ENCODE measurements at places on chromosomes 1 and 21.

GRCh38 chr1:22431965-22432364, 19.7 kb upstream of the ZBTB40 start:
- DNase-seq = no peak

DNA sequence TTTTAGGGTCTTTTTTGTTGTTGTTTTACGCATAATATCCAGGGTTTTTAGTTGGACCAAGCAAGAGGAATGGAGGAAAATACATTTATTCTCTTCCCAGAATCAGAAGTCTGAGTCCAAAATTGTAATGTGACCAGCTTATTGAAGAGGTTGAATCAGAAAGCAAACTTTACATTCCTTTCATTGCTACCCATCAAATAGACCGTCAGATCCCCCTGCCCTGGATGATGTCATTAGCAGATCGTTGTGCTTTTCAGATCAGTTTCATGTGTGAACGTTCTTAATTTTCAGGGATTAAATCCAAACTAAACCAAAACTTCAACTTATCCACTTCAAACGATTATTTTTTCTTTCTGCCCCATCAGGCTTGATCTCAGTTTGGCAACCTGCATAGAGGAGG, 85.7 kb upstream of the NGF start:
- no peak for DNase-seq

GRCh38 chr1:244460197-244460596, 876 bp upstream of the CATSPERE start:
- DNase-seq = peak; percentile 68

DNA sequence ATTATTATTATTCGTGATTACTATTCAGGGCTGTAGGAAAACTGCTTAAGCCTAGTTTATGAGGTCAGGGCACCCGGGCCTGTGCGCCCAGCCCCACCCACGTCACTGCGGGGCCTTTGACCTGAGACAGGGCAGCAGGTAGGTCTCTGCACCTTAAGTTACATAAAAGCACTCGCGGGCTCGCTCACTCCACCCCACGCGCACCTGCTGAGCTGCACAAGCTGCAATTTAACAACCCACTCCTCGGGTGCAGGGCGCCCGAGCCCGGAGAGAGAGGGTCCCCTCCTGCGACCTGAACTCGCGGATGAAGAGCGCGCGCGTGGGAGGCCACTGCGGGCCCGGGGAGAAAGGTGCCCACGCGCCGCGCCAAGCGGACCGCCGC, 477 bp downstream of the ICMT start:
- DNase-seq = no peak

- DNase-seq = peak; percentile 79
These were observed 78.9 kb upstream of the RAB4A start for GRCh38 chr1:229192031-229192430.

- no peak for DNase-seq
These were observed 23.2 kb upstream of the PPP1R8 start for GRCh38 chr1:27807385-27807784.

DNA sequence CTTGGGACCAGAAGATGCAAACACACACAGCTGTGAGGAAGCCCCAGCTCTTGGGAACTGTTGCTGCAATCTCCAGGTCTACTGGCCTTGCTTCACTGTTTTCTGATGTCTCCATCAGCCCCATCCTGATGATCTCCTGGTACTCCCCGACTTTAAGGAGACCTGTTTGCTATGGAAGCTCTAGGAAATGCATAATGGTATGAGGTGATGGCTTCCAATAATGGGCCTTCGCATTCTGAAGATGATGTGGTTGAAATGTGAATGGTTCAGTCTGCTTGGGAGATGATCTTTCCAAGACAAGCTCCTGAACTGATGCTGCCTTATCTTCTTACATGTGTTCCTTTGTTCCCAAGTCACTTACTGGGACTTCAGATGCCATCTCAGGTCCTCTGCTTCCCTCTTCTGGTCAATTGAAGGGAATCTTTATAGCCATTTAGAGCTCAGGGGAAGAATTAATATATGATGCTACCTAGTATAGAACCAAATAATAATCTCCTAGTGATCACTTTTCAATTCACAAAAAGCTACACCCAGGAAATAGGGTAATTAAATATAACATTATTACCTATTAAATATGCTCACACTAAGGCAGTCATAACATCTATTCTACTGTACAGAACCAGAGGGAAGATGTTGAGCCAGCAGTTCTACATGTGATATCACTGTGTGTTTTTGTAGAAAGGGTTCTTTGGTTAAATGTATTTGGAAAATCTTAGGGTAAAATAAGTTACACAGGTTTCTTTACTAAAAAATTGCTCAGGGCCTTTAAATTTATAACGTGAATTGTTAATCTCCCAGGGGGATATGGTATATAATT, 73.9 kb upstream of the VTCN1 start:
- peak; percentile 76 for DNase-seq

DNA sequence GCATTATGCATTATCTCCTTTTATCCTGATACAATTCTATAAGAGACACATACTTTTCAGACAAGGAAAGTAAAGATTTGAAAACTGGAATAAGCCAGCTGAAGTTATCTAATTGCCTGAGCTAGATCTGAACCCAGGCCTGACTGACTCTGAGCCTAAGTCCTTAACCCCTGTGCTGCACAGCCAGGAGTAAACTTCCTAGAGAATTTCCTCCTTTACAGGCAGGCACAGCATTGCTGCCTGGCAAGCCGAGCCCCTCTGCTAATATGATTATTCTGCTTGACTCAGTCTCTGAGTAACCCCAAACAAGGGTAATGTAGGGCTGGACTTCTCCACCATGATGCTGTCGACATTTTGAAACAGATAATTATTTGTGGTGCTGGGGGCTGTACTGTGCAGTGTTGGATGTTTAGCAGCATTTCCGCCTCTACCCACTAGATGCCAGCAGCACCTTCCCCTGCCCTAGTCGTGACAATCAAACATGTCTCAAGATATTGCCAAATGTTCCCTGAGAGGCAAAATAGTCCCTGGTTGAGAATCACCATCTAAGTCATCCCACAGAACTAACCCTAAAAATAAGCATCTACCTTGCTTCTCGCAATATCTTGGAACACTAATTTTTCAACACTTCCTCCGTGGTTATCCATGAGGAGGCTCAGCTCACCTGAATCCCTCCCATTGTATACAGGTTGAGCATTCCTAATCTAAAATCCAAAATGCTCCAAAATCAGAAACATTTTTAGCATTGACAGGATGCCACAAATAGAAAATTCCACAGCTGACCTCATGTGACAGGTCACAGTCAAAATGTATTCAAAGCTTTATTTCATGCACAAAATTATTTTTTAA, 18.5 kb downstream of the CAMK1G start:
- peak; percentile 79 for DNase-seq

DNA sequence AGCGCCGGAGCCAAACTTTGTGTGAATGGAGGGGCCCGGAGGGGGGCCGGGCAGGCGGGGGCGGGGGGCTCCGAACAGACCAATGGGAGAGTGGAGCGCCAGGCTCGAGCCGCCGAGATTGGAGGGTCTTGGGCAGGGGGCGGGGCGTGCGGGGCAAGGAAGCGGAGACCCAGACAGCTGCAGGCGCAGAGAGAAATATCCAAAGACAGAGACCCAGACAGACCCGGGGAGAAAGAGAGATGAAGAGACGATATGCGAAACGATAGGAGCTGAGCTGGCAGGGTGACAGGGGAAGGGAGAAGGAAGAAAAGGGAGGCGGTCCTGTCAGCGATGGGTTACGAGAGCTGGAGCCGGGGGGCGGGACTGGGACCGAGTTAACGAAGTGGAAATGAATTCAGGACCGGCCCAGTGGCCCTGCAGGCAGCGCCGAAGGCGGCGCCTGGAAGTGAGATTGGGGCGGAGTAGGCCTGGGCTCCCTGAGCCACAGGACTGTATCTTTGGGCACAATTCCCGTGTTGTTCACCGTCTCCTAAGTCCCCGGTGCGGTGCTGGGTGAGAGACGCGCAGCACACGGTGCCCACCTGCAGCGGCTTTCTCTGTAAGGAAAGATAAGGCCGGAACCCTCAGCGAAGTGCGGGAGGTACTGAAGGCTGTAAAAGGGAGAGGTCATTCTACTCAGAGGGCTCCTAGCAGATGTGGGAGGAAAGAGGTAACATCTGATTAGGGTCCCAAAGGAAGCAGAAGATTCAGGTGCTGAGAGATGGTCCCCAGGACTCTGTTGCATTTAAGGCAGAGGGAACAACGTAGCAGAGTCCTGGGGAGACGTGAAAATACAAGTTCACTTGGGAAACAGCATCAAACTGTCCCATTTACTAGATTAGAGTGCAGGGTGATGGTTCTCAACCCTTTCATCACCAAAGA, 543 bp upstream of the KCNJ10 start:
- no peak for DNase-seq
